Right ventricle myocardium inferior (tissue), 1 donor: ENCODE measurements at places on chromosomes 2 and 18. TPM values are rescaled to one million over a fixed set of nuclear protein-coding genes. Genes with fewer than 3 reads are reported as not detected.

Gene ASAP2
- 12.9 TPM for total RNA-seq

Gene SCN7A
- 35.4 TPM for total RNA-seq

Gene CREB1
- 57.0 TPM for total RNA-seq

Gene COLEC11
- total RNA-seq: 1.9 TPM

Gene KLHL30
- 20.6 TPM for total RNA-seq

Gene SKOR2
- not detected for total RNA-seq

Gene L3MBTL4
- total RNA-seq: 1.1 TPM

Gene COA5
- total RNA-seq: 25.6 TPM

Gene TET3
- 2.6 TPM for total RNA-seq

Gene COL6A3
- 84.5 TPM for total RNA-seq

Gene EFR3B
- 4.1 TPM for total RNA-seq

Gene TMEM178A
- total RNA-seq: 3.0 TPM

Gene KIAA2012
- total RNA-seq: not detected

Gene SERPINB12
- not detected for total RNA-seq

Gene CACNB4
- total RNA-seq: 0.35 TPM

Gene C2orf66
- not detected for total RNA-seq
